ENCODE measurements at places on chromosomes 5 and 9. TPM values are rescaled to one million over a fixed set of nuclear protein-coding genes. Genes with fewer than 3 reads are reported as not detected.
A peak's percentile ranks its signal among the peaks of the same experiment; 100 is the strongest.

DNA sequence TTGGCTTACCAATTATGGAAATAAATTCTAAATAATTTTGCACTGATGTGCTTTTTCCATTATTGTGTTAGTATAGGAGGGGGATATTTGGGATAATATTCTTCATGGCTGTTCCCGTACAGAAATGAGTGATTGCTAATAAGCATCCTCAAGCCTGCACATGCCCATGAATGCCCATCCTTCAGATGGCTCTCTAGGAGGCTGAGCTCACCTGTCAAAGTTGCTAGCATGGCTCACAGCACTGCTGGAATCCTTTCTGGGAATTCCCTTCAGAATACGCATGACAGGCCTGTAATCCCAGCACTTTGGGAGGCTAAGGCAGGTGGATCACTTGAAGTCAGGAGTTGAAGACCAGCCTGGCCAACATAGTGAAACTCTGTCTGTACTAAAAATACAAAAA, 124.1 kb downstream of the NXNL2 start:
- no peak for DNase-seq
- H3K36me3 ChIP-seq, result no peaks in the 10 kb centered on the region
- H3K27me3 ChIP-seq, result peaks cover 3% of the 10 kb centered on the region
- no peak overlapping the region for H3K27ac ChIP-seq
- no peaks in the 10 kb centered on the region for H3K4me1 ChIP-seq
- no peak overlapping the region for H3K4me3 ChIP-seq

- no peak overlapping the region for H3K27ac ChIP-seq
- no peaks in the 10 kb centered on the region for H3K27me3 ChIP-seq
- H3K4me1 ChIP-seq, result peaks cover 13% of the 10 kb centered on the region
- no peak for DNase-seq
- H3K4me3 ChIP-seq, result no peak overlapping the region
Observed at GRCh38 chr5:90939211-90939610, 380.6 kb downstream of the ADGRV1 start.

The SNX30 gene
- 5.4 TPM for total RNA-seq

DNA sequence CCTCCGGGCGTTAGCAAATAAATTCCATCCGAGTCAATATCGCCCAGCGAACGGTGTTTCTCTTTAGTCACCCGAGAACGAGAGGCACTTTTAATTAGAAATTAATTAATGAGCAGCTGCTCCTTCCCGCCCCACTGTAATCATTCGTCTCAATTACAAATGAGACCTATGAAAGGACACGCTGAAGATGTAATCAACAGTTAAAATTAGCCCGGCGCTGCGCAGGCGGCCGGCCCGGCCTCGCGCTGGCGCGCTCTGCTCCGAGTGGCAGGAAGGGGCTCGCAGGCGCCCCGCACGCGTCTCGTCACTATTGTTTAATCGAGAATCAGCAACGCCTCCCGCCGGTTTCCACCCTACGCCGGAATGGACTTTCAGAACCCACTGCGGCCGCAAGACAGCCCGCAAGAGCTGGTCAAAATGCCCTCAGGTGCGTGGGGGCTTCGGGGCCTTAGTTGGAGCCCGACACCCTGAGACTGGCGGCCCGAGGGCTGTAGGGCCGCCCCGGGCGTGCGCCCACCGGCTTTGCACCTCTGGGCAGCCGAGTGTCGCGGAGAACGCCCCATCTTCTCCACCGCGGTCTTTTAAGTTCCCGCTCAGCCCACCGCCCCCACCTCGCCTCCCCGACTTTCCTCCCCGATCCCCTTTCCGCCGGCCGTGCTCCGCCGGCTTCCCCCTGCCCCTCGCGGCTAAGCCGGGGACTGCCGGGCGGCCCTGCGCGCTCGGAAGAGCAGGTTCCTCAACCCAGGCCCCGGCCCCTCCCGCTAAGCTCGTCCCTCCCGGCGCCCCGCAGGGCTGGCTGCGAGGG, 597 bp upstream of the IRX4 start:
- DNase-seq, result no peak
- H3K27me3 ChIP-seq, result peaks cover 76% of the 10 kb centered on the region
- H3K4me3 ChIP-seq, result no peak overlapping the region
- H3K36me3 ChIP-seq, result no peaks in the 10 kb centered on the region
- no peak overlapping the region for H3K27ac ChIP-seq

The SMIM33 gene
- not detected for total RNA-seq

GRCh38 chr9:74499770-74500583, 2.8 kb downstream of the RORB start:
- no peak for DNase-seq
- H3K4me1 ChIP-seq, result peaks cover 29% of the 10 kb centered on the region
- no peak overlapping the region for H3K27ac ChIP-seq
- peak overlapping the region; percentile 35 for H3K4me3 ChIP-seq
- peaks cover 71% of the 10 kb centered on the region for H3K27me3 ChIP-seq

DNA sequence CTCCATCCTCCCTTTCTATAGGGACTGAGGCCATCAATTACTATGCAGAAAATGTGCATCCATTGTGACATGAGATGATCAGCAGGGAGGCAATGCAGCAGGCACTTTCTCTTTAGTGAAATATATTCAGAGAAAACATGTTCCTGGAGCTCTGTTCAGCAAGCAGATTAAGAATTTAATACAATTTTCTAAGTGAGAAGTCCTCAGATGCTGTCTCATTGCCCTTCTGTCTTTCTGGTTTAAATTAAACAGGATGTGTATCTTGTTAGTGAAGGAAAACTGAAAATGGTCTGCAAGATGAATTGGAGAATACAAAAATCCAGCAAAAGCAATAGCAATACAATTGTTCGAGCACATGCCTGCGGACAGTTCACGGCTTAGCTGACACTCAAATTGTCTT, 445.8 kb upstream of the RIOK2 start:
- no peak overlapping the region for H3K4me3 ChIP-seq
- DNase-seq, result no peak
- H3K36me3 ChIP-seq, result no peaks in the 10 kb centered on the region
- no peaks in the 10 kb centered on the region for H3K4me1 ChIP-seq

GRCh38 chr5:59193616-59194319, 610.9 kb downstream of the RAB3C start:
- H3K27me3 ChIP-seq, result peaks cover 11% of the 10 kb centered on the region
- H3K4me3 ChIP-seq, result no peak overlapping the region
- H3K4me1 ChIP-seq, result peaks cover 3% of the 10 kb centered on the region
- no peak overlapping the region for H3K27ac ChIP-seq
- DNase-seq, result no peak
- no peaks in the 10 kb centered on the region for H3K36me3 ChIP-seq

GRCh38 chr9:108933231-108933717, 650 bp downstream of the ELP1 start:
- H3K36me3 ChIP-seq, result peaks cover 4% of the 10 kb centered on the region
- no peak for DNase-seq
- no peaks in the 10 kb centered on the region for H3K27me3 ChIP-seq
- H3K27ac ChIP-seq, result peak overlapping the region; percentile 94
- peaks cover 30% of the 10 kb centered on the region for H3K4me1 ChIP-seq

DNA sequence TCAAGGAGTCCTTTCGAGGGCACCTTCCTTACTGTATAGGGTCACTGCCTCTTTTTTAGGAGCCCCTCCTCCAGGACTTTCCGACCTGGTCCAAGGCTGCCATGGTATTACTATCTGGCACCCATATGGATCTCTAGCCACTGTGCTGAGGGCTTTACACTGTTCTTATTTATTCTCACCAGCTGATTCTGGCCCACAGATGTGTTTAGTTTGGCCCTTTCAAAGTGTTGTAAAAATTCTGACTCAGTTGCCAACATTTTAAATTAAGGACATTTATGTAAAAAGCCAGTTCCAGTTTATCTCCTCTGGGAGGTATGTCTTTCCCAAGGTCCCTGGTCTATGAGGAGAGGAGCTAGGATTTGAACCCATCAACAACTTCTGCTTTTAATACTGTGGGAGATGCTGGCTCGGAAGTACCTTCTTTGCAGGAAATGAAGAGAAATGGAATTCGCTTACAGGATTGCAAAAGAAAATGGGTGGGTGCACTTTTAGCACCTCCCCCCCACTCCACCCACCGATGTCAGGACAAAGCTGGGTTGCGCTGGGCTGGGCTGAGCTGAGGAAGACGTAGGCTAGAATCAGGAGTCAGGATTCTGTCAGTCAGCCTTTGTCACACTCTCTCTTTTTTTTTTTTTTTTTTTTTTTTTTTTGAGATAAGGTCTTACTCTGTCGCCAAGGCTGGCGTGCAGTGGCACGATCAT, 7.8 kb downstream of the JADE2 start:
- peaks cover 93% of the 10 kb centered on the region for H3K4me1 ChIP-seq
- DNase-seq, result no peak
- H3K4me3 ChIP-seq, result no peak overlapping the region
- H3K27ac ChIP-seq, result no peak overlapping the region
- H3K27me3 ChIP-seq, result no peaks in the 10 kb centered on the region

The LCN2 gene
- total RNA-seq, result not detected

DNA sequence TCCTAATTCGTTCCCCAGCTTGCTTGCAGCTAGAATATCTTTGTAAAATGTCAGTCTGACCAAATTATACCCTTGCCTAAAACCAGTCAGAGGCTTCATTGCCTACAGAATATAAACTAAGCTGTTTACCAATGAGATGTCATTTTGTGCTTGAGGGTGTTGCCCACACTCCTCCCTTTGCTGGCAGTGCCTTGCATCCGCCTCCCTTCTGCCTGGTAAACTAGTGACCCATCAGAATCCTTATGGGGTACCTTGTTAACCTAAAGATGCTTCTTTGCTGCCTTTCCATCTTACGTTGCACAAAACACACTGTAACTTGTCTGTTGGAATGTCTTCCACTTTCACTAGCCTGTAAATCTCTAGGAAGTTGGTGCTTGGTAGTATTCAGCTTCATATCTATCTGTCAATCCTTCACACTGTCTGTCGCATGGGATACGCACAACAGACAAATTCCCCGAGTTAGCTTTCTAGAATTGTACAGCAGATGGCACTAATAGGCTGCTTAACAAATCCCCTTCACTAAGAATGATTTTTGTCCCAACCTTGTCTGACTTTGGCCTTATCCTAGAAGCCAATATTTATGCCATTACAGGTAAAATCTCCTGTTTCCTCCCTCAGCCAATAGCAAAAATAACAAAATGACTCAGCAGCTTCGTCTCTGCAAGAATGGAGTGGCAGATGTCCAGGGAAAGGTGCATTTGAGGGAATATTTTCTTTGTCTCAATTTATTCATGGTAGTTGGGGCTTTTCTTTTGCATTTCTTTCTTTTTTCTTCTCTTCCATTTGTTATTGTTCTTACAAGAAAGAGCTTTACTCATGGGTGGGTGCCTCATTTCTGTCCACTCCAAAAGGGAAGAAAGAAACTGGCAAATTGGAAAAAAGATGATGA, 3.0 kb downstream of the NUDT2 start:
- no peak overlapping the region for H3K4me3 ChIP-seq
- H3K36me3 ChIP-seq, result peaks cover 6% of the 10 kb centered on the region
- DNase-seq, result no peak
- H3K27me3 ChIP-seq, result no peaks in the 10 kb centered on the region
- H3K27ac ChIP-seq, result no peak overlapping the region

The CKMT2 gene
- not detected for total RNA-seq

DNA sequence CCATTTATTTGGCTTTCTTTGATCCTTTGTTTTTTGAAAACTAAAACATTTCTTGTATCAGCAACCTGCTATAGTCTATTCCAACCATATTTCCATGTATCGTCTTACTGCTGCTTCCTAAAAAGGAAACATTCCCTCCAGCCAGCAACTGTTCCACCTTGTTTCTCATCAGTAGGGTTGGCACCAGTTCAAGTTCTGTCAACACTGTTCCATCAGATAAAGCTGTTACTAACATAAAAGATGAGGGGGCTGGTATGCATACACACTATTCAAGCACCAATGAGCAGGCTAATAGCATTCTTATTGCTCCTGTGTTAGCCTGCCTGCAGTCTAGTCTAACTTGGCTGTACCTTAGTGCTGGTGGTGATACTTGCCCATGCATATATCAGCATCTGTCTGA, 178.3 kb downstream of the CWC27 start:
- H3K27me3 ChIP-seq, result no peaks in the 10 kb centered on the region
- H3K4me3 ChIP-seq, result no peak overlapping the region
- H3K27ac ChIP-seq, result no peak overlapping the region

DNA sequence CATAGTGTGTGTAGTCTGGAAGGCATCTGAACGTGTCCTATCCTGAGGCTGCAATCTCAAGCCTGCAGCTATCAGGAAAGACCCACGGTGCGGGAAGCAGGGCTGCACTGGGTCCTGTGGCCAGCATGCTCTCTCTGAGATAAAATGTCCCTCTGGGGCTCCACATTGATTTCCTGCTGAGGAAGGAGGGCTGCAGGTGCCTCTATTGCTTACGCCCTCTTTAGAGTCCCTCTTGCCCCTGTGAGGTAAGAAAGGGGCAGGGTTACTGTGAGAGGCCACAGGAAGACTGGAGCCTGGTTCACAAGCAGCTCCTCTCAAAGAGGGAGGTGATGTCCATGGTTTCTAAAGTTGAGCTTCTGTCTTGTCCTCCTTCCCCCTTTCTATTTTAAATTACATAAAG, 299.9 kb upstream of the RFX3 start:
- no peak for DNase-seq
- H3K27ac ChIP-seq, result no peak overlapping the region
- no peaks in the 10 kb centered on the region for H3K27me3 ChIP-seq
- H3K4me1 ChIP-seq, result no peaks in the 10 kb centered on the region
- no peaks in the 10 kb centered on the region for H3K36me3 ChIP-seq
- H3K4me3 ChIP-seq, result no peak overlapping the region

The ECSCR gene
- total RNA-seq, result 0.36 TPM

The PCDHB15 gene
- total RNA-seq, result not detected

DNA sequence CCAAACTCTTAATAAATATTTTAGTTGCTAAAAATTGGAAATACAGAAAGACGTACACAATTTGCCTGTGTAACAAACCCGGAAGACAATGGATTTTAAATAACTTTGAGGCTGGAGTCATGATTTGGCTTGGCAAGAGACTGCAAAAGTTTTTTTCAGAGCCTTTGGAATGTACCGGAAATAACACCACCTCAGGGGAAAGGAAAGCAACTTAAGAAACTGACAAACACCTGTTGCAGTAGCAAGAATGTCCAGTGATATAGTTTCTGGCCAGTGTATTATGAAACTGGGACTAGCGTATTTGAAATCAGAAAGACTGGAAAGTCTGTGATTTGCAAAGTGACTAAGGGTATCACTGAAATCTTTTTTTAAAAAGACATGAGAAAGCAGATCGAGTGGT, 842 bp downstream of the MUSK start:
- H3K27ac ChIP-seq, result no peak overlapping the region
- H3K4me3 ChIP-seq, result no peak overlapping the region
- H3K4me1 ChIP-seq, result no peaks in the 10 kb centered on the region

- H3K4me3 ChIP-seq, result no peak overlapping the region
- H3K4me1 ChIP-seq, result no peaks in the 10 kb centered on the region
- H3K36me3 ChIP-seq, result no peaks in the 10 kb centered on the region
- DNase-seq, result no peak
- peaks cover 4% of the 10 kb centered on the region for H3K27me3 ChIP-seq
Observed at GRCh38 chr9:79080536-79080935, 491.2 kb upstream of the TLE4 start.

DNA sequence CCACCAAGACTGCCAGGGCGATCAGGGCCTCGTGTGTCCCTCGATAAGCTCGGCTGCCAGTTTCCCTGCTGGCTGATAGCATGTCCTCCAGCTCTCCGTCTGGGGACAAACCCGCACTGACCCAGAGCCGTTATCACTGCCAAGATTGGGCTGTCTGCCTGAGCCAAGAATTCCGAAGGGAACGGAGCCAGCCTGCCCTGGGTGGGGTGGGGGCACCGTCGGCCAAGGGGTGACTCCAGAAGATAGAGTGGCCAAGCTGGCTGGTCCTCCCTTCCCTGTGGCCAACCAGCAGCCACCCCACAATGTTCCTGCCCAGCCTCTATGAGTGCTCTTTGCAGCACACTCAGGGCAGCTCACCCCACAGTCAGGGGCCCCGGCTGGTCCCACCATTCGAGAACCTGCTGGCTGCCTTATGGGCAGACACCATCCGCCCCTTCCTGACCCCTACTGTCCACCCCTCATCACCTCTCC, 29.4 kb downstream of the HRH2 start:
- peaks cover 34% of the 10 kb centered on the region for H3K4me1 ChIP-seq
- H3K36me3 ChIP-seq, result peaks cover 38% of the 10 kb centered on the region
- no peak overlapping the region for H3K27ac ChIP-seq

All from activated naive CD8-positive, alpha-beta T cell treated with anti-CD3 and anti-CD28 coated beads for 36 hours (primary cell).